ENCODE measurements at places on chromosomes 1 and 21.
A peak's percentile ranks its signal among the peaks of the same experiment; 100 is the strongest.

- no peak for DNase-seq
Observed at GRCh38 chr1:100152271-100152670, 19.3 kb downstream of the TRMT13 start.

DNA sequence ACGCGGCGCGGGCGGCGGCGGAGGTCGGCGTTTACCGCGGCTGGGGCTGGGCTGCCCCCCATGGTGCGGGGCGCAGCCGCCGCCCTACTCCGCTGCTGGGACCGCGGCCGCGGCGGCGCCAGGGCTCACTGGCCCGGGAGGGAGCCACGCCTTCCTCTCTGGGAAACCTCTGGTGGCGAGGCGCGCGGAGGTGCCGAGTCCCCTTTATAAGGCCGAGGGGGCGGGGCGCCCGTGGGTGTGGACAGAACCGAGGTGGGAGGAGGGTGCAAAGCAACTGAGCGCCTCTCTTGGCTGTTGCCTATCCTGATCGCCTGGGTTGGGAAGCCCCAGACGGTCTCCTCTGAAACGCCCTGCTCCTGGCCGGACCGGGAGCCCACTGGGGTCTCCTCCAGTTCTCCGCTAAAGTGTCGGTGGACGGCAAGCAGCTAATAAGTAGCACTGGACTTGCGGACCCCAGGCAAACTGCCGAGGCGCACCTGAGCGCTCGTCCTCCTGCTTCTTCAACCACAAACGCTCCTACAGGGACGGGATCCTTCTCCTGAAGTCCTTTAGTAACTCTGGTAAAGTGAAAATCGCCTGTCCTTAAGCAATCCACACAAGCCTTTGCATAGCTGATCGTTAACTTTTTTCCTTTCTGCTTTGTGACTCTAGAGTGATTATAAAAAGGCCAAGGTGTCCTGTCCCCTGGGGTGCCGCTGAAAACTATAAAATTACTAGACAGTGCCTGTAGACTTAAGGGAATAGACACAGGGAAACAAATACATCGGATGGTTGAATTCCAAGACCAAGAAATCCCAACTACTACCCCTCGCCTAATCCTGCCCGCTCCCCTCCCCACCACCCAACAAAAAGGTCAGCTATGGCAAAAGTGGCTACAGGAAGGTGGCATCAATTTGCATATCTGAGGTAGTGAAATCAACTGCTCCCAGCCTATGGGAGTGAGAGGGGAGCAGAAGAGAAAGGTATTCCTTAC lies at the start of gene PTGER3:
TSS of gene PTGER3 (minus strand) at position 182 of the 973 bp plus-strand sequence. CDS start 239 bp downstream, outside the sequence.
- no peak for DNase-seq

- no peak for DNase-seq
Observed at GRCh38 chr1:186149591-186149990, 225.5 kb downstream of the TPR start.

GRCh38 chr1:66598670-66599069 lies 64.7 kb downstream of the SGIP1 start:
- peak; percentile 89 for DNase-seq

DNA sequence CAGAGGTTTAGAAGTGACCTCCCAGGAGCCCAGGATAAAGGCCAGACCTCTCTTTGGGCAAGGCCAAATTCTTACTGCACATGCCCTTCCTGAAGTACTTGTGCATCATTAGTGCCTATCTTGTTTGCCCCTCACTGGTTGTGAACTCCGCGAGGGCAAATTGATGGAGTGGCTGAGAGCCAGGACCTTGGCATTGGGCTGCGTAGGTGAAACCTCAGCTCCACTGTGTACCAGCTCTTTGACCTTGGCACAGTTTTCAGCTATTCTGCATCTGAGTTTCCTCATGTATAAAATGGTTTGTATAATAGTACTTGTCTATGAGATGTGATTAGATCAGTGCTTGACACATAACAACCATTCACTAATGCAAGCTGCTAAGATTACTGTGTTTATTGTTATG lies 11.5 kb downstream of the OTUD3 start:
- DNase-seq, result no peak

DNA sequence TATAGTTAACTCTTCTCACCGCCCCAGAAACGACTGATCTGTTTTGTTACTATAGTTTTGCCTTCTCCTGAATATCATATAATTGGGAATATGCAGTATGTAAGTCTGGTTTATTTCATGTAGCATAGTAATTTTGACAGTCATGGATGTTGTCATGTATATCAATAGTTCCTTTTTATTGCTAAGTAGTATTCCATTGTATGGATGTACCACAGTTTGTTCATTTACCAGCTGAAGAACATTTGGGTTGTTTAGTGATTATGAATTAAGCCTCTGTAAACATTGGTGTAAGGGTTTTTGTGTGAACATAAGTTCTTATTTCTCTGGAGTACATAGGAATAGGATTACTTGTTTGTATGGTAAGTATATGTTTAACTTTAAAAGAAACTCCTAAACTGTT lies 55.5 kb downstream of the ACTL8 start:
- DNase-seq, result no peak

- no peak for DNase-seq
Observed at GRCh38 chr1:20983297-20983889, 193.3 kb downstream of the EIF4G3 start.
